ENCODE measurements at places on chromosomes 6 and 20. TPM values are rescaled to one million over a fixed set of nuclear protein-coding genes. Genes with fewer than 3 reads are reported as not detected.

DNA sequence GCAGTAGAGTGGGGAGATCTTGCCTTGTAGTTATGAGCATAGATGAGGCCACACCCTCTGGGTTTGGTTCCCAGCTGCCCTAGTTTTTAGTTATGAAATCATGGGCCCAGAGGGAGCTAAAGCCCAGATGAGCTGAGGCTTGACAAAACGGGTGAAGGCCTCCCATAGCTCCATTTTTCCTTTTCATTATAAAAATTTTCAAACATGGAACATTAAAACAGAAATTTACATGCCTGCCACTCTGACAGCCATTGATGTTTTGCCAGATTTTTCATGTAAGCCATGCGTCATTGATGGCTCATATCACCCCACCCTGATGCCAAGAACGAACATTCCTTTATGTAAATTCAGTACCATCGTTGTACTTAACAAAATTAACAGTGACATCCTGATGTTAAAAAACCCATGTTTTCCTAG, 67.9 kb downstream of the IGF2R start:
- no peak for DNase-seq

- peak; percentile 77 for DNase-seq
Measured at GRCh38 chr6:80338201-80338836, 231.8 kb downstream of the BCKDHB start.

- DNase-seq: no peak
Measured at GRCh38 chr20:6953611-6954010, 186.1 kb downstream of the BMP2 start.

GRCh38 chr6:158032354-158032733, 50.7 kb downstream of the SYNJ2 start:
- no peak for DNase-seq

DNA sequence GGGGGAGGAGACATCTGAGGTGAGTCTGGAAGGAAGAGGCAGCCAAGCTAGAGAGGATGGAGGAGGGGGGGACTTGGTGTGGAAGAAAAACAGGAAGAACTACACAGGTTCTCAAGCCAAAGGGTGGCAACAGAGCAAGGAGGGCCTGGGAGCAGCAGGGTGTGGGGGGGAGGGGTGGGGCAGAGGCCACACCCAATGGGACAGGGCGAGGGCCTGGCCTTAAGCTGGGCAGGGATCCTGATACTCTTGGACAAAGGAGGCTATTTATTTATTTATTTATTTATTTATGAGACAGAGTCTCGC, 359.0 kb downstream of the ZFAND3 start:
- DNase-seq: no peak

- DNase-seq: peak; percentile 68
Measured at GRCh38 chr6:73523434-73524123, 2.7 kb upstream of the EEF1A1 start.

DNA sequence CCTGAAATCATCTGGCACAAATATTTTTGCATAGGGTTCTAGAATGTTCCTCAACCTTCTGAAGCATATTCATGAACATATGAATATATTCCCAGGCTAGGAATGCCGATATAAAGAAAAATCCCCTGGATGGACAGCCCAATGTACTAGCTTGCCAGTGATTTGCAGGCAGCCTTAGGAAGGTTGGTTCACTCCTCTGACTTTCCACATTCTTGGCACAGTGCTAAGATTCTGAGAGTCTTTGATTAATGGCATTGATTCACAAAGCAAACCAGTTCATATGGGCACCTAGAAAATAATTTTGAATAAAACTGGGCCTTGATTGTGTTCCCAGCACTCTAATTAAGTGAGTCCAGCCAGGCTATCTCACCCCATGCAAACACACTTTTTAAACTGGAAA, 56.9 kb upstream of the ENPP4 start:
- no peak for DNase-seq

DNA sequence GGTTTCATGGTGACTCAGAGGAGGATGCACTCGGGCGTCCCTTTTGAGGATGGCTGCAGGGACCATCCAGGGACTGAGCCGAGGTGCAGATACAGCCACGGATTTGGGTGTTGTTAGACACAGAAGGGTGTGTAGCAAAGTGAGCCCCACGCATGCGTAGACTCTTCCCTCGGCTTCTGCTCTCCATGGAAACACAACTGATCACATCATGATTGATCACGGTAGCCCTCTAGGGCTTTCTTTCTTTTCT, 606 bp upstream of the ULBP1 start:
- DNase-seq: peak; percentile 61

- DNase-seq: no peak
Measured at GRCh38 chr6:112036088-112036637, 17.7 kb upstream of the CCN6 start.

DNA sequence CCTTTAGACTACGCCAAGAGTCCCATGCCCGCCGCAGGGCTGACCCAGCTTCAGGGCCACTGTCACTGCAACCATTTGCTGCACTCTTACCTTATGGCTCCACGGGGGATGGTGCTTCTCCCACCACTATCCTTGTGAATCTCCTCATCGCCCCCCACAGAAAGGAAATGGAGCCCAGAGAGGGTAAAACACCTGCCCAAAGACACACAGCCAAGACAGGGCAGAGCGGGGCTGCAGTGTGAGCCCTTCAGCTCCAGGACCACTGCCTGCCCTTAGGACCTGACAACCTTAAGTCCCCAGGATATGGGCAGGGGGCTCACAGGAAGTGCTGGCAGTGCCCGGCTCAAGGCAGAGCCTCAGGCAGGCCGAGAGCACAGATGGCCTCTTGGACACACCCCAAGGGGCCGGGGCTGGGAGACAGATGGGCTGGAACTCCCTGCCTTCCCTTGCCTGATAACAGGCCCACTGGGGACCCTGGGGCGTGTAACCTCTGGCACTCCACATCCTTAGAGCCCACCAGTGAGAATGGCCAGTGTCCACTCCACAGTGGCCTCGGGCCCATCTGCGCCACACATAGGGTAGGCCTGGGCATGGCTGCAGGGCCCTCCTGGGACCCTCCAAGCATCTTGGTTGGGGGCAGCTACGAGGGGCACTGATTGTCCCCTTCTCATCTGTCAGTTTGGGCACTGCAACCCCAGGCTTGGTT, 265.2 kb downstream of the TAF4 start:
- DNase-seq: no peak

DNA sequence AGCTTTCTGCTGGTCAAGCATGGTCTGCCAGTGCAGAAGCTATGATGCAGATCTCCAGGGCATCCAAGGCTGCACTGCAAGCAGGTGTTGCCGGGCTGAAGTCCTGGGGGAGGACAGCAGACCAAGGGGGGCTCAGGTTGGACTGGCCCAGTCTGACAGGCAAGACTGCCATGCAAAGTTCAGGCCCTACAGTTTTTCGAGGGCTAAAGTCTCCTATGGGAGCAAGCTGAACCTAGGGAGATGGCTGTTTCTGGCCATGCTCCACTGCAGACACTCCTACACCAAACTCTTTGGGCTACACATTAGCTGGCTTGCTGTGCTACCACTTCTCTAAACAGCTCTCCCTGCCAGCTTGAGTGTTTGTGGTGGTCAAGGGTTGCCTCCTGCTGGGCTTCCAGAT, 130.0 kb upstream of the SYNCRIP start:
- DNase-seq: no peak

GRCh38 chr6:25342802-25343201, 63.6 kb downstream of the CARMIL1 start:
- DNase-seq: peak; percentile 34

- peak; percentile 45 for DNase-seq
Measured at GRCh38 chr20:56631318-56631989, 2.3 kb downstream of the TFAP2C start.

GRCh38 chr20:10521068-10521831, 86.1 kb downstream of the SLX4IP start:
- no peak for DNase-seq

GRCh38 chr20:10113746-10114145, 79.0 kb downstream of the ANKEF1 start:
- DNase-seq: no peak

DNA sequence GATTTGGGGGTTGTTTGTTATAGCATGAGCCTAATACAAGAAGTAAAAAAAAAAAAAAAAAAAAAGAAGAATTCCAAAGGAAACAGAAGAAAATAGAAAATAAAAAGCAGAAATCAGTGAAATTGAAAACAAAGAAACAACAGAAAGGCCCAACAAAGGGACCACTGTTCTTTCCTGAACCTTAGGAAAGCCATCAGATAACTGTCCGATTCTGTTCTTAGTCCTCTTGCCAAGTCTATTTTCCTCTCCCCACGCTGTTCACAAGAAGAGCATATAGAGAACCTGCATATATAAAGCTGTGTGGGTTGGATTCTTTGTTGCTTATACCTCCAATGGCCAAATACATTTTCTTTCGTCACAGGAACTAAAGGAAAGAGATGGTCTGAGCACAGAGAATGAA, 38.0 kb upstream of the IPCEF1 start:
- no peak for DNase-seq

- peak; percentile 27 for DNase-seq
Measured at GRCh38 chr6:131002661-131002980, 60.4 kb downstream of the EPB41L2 start.

DNA sequence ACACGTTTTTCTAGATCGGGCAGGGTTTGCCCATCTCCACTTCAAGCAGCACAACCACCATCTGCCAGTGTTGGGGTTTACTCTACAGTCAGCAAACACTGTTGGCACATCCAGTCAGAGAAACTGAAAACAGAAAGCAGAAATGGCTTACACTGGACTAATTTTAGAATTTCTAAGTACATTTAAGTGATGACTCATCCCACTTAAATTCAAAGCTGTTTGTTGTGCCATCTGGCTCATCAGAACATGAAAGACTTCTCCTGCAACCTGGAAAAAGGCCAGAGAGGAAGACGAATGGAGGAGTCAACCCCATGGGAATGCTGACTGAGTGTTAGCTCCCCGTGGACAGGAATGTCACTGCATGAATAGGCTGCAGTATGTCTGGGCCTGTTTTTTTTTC, 21.8 kb downstream of the FAM209B start:
- peak; percentile 14 for DNase-seq

DNA sequence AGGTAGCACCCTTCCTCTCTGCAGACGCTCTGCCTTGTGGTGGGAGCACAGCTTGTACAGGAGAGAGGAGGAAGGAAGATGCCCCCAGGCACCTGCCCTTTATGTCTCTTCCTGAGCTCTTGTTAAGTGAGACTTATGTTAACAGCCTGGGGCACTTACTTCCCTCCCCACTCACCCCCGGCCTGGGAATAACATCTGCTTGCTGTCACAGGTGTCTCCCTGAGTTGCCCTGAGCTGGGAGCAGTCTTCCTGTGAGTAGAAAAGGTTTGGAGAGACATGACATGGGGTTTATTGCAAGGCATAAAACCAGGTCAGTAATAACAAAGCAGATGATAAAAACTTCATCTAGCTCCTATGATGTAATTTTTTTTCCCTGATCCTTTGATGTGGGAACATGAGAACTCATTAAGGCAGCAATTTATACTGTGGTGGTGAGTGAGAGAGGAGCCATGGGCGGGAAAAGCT, 1.9 kb downstream of the SSTR4 start:
- no peak for DNase-seq

DNA sequence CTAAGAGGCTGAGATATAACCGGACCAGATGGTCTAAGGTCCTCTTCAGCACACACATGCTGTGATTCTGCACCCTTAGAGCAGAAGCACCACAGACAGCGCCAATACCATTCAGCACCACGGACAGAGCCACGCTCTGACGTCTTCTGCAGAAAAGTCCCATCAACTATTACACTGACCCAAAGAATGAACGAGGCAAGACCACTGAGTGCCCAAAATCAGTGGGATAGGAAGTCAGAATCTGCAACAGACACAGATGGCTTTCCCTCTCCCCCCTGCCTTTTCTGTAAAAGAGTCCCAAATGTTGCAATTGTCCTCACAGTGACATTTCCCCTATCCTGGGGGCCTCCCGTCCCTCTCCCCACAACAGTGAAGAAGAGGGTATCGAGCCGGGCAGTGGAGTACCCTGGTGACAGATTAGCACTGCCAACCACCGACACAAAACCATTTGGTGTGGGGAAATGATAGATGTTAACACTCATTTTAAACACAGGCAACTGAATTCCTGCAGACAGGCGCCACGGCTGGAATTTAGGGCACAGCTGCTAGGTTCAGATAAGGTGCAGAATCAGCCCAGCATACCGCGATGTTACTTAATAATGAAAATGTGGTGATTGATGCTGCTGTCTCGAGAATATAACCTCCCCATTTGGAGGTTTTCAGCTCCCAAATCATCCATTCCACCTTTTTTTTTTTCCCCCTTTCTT, 66.6 kb upstream of the CTNNBL1 start:
- DNase-seq: peak; percentile 83

GRCh38 chr20:47521059-47521808, 19.5 kb downstream of the NCOA3 start:
- DNase-seq: no peak

- no peak for DNase-seq
Measured at GRCh38 chr20:20614391-20614790, 98.1 kb downstream of the RALGAPA2 start.

- DNase-seq: no peak
Measured at GRCh38 chr20:24523661-24524060, 54.2 kb downstream of the SYNDIG1 start.

DNA sequence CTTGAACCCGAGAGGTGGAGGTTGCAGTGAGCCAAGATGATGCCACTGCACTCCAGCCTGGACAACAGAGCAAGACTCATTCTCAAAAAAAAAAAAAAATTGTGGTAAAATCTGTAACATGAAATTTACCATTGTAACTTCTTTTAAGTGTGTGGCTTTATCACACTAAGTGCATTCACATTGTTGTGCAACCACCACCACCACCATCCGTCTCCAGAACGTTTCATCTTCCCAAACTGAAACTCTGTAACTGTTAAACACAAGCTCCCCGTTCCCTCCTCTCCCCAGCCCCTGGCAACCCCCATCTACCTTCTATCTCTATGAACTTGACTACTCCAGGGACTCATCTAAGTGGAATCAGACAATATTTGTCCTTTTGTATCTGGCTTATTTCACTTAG, 29.7 kb downstream of the PDRG1 start:
- DNase-seq: no peak

GRCh38 chr20:19757487-19758132, 448 bp upstream of the RIN2 start:
- DNase-seq: peak; percentile 98

TAB2 gene
- 50.1 TPM for total RNA-seq

NKAIN2 gene
- total RNA-seq: 1.8 TPM

ATP6V1G2 gene
- total RNA-seq: 1.2 TPM

KLC4 gene
- total RNA-seq: 33.7 TPM

SAMD5 gene
- 9.2 TPM for total RNA-seq

IL20RA gene
- 0.16 TPM for total RNA-seq

DAAM2 gene
- 19.8 TPM for total RNA-seq
